ENCODE measurements at places on chromosomes 2 and 18. TPM values are rescaled to one million over a fixed set of nuclear protein-coding genes. Genes with fewer than 3 reads are reported as not detected.

The PSTPIP2 gene
- total RNA-seq = 5.6 TPM

The TMBIM1 gene
- total RNA-seq = 238 TPM

The PPP4R1 gene
- 233 TPM for total RNA-seq

The DYNC2LI1 gene
- 11.3 TPM for total RNA-seq

The CTDSP1 gene
- total RNA-seq = 58.0 TPM

The CPO gene
- not detected for total RNA-seq

The AKAIN1 gene
- not detected for total RNA-seq

The GAREM1 gene
- 10.8 TPM for total RNA-seq

The ARID5A gene
- 2.8 TPM for total RNA-seq

The FZD7 gene
- 2.6 TPM for total RNA-seq

The METTL8 gene
- total RNA-seq = 39.3 TPM

The SPATA3 gene
- not detected for total RNA-seq

The SLC14A1 gene
- 0.53 TPM for total RNA-seq

The RESP18 gene
- total RNA-seq = not detected

The SPEG gene
- total RNA-seq = 6.1 TPM

The PROKR1 gene
- not detected for total RNA-seq

The GPR35 gene
- total RNA-seq = 1.1 TPM

The TRABD2A gene
- 0.53 TPM for total RNA-seq

The COX5B gene
- 350 TPM for total RNA-seq

The DCC gene
- not detected for total RNA-seq
